Stimulated activated CD4-positive, alpha-beta T cell treated with anti-CD3 and anti-CD28 coated beads, Interleukin-4, amount 100 ng/mL, for 1 hour (primary cell): ENCODE measurements at places on chromosomes 16 and 17.

DNA sequence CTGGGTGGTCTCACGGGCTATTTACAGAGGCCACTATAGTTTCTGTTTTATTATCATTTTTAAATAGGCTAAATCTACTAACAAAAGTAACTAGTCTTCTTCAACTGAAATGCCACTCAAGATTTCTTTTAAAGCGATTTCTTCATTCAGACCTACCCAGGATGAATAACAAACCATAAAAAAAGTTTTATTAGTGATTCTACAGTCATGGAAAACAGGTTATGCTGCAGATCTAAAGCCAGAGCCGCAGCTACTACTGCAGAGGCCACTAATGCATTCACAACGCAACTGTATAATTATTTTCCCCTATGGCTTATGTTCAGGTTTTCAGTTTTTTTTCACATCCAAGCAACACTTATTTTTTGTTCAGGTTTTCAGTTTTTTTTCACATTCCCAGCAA, 136.2 kb upstream of the AXIN2 start:
- DNase-seq: no peak

GRCh38 chr16:9225527-9226316, 134.3 kb downstream of the HAPSTR1 start:
- no peak for DNase-seq

DNA sequence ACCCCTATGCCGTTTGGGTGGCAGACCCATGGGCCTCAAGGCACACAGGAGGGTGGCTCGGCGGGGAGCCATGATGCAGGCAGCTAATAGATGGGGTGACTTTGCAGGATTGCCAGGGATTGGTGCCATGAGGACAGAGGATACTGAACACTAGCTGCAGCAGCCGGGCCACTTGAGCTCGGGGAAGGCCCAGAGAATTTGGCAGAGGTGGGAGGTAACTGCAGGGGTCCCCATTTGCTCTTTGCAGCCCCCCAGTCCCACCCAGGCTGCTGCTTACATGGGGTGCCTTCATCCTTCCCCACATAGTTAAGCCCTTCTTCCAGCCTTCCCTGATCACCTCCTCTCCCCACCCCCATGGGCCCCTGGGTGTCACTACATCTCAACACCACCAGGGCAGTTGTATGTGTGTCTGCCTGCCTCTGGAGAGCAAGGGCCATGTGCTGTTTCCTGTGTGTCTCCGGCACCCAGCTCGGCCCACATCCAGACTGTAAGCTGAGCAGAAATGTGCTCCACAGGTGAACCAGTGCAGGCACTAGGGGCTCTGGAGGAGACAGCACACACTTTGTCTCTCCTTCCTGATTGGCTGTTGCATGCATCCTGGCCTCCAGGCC, 52.0 kb downstream of the SREBF1 start:
- DNase-seq: no peak

DNA sequence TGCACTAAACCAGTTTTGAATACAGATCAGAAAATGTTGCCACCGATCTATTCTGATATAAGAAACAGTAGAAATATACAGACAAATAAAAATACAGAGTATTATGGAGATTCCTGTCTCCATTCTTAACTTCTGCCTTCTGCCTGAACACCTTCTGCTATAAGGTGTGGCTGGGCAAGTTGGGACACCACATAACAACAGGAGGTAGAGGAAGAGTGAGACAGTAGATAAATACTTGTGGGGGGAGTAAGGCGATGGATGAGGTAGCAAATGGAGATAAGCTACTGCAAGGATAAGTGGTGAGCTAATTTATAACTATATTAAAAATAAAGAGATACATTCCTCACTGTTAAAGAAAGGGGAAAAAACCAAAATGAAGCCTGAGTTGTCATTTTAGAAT, 143.7 kb downstream of the CDH8 start:
- no peak for DNase-seq

- no peak for DNase-seq
Measured at GRCh38 chr16:14309906-14310305, 238.8 kb downstream of the MRTFB start.

DNA sequence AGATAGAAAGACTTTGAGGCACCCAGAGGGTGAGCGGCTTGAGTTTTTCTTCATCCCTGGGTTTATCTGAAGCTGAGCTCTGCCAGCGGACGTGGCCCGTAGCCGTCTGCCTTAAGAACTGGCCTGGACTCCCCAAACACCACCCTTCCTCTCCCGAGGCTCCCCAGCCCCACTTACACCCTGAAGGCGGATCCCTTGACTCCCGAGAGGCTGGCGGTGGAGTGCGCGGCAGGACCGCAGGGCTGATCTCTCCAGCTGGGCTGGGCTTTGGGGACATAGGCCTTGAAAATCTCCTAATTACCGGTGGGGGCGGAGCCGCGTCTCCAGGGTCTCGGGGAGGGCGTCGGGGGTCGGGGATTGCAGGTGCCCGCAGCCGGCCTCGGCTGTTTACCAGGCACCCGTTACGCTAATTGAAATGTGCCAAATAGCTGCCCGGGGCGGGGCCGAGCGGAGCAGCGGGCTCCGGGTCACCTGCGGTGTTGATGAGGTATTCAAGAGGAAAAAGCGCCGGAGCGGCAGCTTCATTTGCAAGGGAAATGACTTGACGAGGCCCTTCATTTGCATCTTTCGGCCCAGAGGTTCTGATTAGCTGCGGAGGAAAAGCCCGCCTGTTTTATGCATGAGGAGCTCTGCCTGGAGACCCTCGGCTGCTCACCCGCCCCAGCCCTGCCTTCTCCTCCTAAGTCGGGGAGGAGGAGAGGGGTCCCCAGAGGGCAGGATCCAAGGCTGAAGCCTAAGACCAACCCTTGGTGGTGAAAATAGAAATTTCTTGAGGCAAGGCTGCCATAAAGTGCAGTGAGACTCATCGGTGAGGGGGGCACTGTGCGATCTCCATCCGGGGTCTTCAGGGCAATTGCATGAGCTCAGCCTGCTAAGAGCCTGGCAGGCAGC, 100.7 kb downstream of the MGAT5B start:
- peak; percentile 42 for DNase-seq

DNA sequence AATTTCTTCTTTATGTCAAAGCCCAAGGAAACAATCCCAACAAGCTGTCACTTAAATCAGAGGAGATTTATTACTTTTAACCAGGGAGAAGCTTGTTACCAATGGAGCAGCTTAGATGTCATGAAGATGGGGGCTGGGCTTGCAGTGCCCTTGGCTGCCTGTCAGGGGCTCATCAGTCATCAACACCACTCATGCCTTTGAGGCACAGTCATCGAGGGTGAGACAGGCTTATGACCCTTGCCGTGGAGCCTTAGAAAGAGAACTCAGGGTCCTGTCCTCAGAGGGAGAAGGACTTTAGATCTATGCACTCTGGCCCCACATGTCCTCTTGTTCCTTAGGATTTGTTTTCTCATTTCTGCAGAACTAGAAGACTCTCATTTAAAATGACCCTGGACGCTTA, 318.3 kb downstream of the CBLN1 start:
- DNase-seq: no peak

- no peak for DNase-seq
Measured at GRCh38 chr16:8358937-8359336, 231.4 kb downstream of the TMEM114 start.

DNA sequence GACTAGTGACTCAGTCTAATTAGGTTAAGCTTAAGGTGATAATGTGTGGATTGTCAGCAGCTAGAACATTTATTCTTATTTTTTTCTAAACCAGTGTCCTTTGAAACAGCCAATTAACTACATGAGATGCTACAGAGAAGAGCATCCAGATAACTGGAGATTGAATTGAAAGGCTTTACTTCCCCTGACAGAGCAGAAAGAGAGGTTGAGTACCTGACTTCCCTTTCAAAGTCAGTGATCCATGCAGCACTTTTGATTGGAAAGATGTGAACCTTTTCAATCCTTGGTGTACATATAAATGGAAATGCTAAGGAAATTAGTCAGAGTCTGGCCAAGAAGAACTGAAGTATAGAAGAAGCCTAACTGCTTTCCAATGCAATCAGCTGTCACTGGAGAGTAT, 653.8 kb downstream of the CDH8 start:
- no peak for DNase-seq

- no peak for DNase-seq
Measured at GRCh38 chr16:71526111-71526631, at the start of gene CHST4. Gene CHST4 (plus strand): TSS chr16:71526426. CDS start chr16:71536678, 10,252 bp downstream.

DNA sequence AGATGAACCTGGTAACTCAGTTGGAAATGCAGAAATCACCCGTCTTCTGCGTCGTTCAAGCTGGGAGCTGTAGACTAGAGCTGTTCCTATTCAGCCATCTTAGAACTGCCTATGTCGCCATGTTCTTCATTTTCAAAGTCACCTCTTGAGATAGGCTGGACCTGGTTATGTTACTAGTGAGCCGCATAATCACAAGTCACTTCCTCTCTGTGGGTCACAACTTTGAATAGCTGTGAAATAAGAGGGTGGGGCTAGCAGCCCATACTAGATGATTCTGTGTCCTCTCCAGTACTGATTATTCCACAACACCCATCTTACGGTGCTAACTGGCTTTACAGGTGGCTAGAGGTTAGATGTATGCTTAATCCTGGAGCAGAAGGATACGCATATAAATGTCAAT, 74.2 kb downstream of the VPS53 start:
- no peak for DNase-seq

- DNase-seq: no peak
Measured at GRCh38 chr17:17985555-17985954, 12.9 kb downstream of the DRC3 start.

- DNase-seq: no peak
Measured at GRCh38 chr17:64223931-64224629, 39.0 kb downstream of the TEX2 start.

GRCh38 chr17:82734987-82735866, at the start of gene FN3K:
Gene FN3K (plus strand): TSS chr17:82735615. CDS start chr17:82735637, 22 bp downstream.
- DNase-seq: peak; percentile 33

- DNase-seq: peak; percentile 25
Measured at GRCh38 chr16:86874141-86874540, 295.8 kb downstream of the FOXL1 start.

- no peak for DNase-seq
Measured at GRCh38 chr17:2983255-2983654, 80.2 kb downstream of the OR1D5 start.

- DNase-seq: no peak
Measured at GRCh38 chr17:32628271-32629044, 141.7 kb downstream of the CDK5R1 start.

- DNase-seq: no peak
Measured at GRCh38 chr16:52069866-52070265, 477.1 kb downstream of the TOX3 start.

DNA sequence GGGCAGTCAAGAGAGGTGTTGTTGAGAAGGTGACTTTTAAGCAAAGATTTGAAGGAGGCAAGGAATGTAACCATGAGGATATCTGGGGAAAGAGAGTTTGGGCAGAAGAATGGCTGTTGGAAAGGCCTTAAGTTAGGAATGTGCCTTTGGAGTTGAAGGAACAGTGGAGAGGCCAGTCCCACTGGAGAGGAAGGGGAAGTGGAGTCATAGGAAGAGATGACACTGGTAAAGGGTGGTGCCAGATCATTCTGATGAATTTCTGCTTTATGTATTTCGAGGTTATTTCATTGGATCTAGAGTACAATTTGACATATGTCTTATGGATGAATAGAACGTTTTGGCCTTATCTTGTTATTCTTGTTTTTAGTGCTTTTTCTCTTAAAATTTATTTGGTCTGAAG, 93.5 kb downstream of the WWP2 start:
- no peak for DNase-seq

GRCh38 chr16:10611825-10612342, 31.5 kb upstream of the EMP2 start:
- no peak for DNase-seq

GRCh38 chr17:74079537-74080300, 123.8 kb upstream of the RPL38 start:
- DNase-seq: no peak

DNA sequence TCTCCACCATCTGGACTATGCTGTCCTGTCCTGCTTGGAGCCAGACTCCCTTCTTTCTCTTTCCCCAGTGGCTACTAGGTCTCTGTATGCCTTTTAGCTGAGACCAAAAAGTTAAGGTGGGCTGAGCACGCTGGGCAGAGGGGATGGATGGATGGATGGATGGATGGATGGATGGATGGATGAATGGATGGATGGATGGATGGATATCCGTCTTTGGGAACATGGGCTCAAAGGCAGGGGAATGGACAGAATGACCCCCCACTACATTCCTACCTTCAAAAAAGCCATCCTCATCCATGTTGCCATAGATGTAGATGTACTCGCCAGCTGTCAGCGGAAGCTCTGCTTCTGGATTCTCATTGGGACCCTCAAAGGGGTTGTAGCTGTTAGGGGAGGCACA, 12.8 kb downstream of the TSPOAP1 start:
- DNase-seq: no peak

DNA sequence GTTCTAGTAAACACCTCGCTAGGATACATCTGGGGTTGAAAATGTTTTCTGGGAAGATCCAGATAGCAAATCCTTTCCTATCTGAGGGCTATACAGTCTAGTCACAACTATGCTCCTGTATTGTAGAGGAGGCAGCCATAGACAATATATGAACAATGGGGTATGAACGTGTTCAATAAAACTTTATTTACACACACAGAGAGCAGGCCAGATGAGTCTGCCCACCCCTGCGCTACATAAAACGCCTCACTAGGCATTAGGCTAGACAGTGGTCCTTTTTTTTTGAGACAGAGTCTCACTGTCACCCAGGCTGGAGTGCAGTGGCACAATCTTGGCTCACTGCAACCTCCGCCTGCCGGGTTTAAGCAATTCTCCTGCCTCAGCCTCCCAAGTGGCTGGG, 11.1 kb downstream of the USP36 start:
- no peak for DNase-seq

- no peak for DNase-seq
Measured at GRCh38 chr17:8739097-8739496, 5.5 kb downstream of the CCDC42 start.
